T-helper 2 cell (primary cell): ENCODE measurements at places on chromosomes 1 and 21.

- no peak for DNase-seq
Measured at GRCh38 chr21:23977971-23978370, 1629.3 kb downstream of the MRPL39 start.

GRCh38 chr1:1425753-1426495 lies 4.8 kb upstream of the ANKRD65 start:
- DNase-seq: no peak

GRCh38 chr1:197695961-197696360 lies 79.3 kb downstream of the DENND1B start:
- no peak for DNase-seq

DNA sequence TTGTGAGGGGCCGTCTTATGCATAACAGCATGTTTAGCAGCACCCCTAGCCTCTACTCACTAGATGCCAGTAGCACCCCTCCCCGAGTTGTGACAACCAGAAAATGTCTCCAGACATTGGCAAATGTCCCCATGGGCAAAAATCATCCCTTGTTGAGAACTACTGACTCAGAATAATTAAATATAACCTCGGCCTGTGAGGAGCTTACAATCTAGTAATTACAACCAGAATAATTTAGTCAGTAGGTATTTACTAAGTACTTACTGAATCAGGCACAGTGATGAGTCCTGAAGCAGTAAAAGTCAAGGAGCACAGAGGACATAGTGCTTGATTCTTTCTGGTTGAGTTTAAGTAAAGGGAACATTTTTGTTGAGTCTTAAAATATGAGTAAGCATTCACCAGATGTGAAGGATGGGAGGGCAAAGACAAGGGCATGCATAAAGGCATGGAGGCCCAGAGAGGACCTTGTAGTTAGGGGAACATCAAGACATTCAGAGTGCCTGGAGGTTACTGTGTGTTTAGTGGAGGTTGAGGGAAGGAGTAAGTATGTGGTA lies 44.1 kb upstream of the KCNQ4 start:
- DNase-seq: no peak
